T-helper 1 cell (primary cell): ENCODE measurements at places on chromosomes 1 and 21.

- no peak for DNase-seq
These were observed 17.3 kb downstream of the SMAP2 start for GRCh38 chr1:40390857-40391256.

DNA sequence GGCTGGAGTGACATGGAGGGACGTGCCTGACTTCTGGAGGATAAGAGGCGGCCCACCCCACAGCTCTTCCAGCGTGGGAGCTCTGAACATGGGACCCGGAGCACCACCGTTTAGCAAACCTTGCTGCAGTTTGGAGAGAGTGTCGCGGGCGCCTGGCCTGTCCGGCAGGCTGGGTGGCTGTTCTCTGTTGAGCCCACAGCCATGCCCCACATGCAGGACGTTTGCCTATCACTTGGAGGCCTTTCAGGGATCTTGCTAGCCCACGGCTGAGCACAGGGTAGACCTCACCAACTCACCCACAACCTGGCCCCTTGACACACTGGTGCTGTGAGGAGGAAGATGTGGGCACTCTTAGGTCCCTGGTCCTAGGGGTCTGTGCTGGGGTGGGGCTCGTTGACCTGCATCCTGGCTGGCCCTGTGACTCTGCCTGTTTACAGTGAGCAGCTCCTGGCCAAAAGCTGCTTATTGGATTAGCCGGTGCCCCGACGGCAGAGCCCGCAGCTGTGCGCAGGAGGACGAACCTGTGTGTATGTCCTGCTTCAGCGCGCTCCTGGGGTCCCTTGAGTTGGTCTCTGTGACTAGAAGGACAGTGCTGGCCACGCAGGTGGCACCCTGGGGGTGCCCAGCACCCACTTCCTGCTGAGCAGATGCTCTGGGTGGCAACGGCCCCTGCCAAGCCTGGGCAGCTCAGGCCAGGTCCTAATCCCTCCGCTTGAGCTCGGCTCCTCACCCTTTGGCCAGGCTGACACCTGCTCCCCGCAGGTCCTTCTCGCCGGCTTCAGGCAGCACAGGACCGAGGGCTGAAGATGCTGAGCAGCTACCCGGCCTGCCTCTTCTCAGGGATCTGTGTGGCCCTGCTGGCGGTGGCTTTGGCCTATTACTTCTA, 72.4 kb upstream of the TRAPPC10 start:
- no peak for DNase-seq

GRCh38 chr1:97164276-97164639, 442.7 kb downstream of the PTBP2 start:
- no peak for DNase-seq

GRCh38 chr1:84299536-84300170, 1.9 kb upstream of the SAMD13 start:
- no peak for DNase-seq

GRCh38 chr1:154556422-154556821, 2.0 kb downstream of the UBE2Q1 start:
- no peak for DNase-seq
